GM12865 (cell line): ENCODE measurements at places on chromosomes 7 and 10.
A peak's percentile ranks its signal among the peaks of the same experiment; 100 is the strongest.

DNA sequence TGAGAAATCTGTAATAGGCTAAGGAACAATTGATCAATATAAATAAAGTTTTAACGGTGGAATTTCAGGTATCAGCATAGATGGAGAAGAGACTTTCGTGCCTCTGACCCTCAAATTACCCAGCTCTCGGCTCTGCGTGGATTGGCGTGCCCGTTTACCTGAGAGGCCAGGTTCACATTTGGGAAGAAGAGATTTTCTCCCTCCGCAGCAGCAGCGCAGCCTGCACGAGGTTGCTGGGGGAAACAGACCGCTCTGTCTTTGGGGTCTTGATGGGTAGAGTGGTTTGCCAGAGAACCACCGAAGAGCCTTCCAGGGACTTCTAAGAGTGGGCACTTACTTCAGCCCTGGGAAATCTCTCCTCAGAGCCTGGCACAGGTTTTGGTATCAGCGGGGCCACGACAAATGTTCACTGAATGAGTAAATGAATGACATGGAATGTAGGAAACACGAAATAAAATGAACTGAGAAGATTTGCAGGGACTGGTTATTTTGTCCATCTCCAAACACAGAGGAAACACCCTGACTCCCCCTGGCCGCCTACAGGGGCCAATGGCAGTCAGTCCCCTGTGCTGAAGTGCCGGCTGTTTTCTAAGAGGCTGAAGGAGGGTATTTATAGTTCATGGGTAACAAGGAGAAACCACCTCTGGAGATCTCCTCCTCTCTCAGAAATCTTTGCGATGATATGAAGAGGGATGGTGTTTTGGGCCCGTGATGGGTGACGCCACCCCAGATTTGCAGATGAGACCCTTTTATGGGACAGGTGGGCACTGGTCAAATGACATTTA lies 338.5 kb downstream of the ADARB2 start:
- no peak for DNase-seq

- no peak for DNase-seq
Measured at GRCh38 chr10:77121829-77122228, 515.8 kb downstream of the KCNMA1 start.

- no peak for DNase-seq
Measured at GRCh38 chr7:1610678-1611302, 41.0 kb upstream of the PSMG3 start.

DNA sequence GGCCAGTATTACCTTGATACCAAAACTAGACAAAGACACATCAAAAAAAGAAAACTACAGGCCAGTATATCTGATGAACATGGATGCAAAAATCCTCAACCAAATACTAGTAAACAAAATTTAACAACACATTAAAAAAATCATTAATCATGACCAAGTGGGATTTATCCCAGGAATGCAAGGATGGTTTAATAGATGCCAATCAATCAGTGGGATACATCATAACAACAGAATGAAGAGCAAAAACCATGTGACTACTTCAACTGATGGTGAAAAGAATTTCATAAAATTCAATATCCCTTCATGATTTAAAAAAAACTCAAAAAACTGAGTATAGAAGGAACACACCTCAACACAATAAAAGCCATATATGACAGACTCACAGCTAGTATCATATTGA lies 25.2 kb upstream of the UBN2 start:
- no peak for DNase-seq

DNA sequence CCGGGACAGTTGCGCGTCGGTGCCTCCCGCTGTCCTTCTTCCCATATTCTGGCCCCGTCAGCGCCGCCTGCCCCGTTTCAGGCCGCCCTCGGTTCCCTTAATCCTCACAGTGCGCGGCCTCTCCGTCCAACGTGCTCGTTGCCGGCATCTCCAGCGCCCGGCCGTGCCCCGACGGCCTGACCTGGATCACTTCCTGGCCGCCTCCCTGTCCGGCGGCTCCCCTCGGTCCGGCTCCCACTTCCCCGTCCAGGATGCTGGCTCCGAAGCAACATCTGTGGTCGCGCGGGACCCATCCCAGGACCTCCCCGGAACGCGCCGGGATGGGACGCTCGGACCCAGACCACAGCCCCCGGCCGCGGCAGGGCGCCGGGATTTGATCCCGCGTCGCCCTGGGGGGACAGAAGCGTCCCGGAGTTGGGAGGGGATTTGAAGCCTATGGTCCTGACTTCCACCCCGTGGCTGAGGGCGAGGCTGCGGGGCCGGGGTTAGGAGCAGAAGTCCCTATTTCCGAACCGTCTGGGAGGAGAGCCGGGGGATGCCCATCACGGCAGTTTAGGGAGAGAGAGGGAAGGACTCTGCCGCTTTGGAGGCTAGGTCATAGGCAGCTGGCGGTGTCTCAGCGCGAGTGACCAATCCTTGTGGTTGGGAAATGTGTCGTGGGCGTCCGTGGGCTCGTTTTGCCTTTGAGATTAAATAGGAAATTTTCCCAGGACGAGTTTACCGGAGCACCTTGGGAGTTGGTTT lies 53.8 kb downstream of the KCTD7 start:
- peak; percentile 11 for DNase-seq
